Effector CD8-positive, alpha-beta T cell (primary cell): ENCODE measurements at places on chromosomes 2 and 18.

- no peak for DNase-seq
These were observed 17.3 kb downstream of the ACADL start for GRCh38 chr2:210207929-210208328.

- DNase-seq: no peak
These were observed 77.0 kb downstream of the PRKCE start for GRCh38 chr2:45728458-45728942.

- no peak for DNase-seq
These were observed 8.3 kb downstream of the CERKL start for GRCh38 chr2:181648478-181649155.

GRCh38 chr18:54387631-54388030, 29.9 kb downstream of the C18orf54 start:
- no peak for DNase-seq

GRCh38 chr2:44130441-44130840, 38.2 kb upstream of the PPM1B start:
- no peak for DNase-seq

GRCh38 chr2:212939777-212940531, 211.5 kb downstream of the IKZF2 start:
- DNase-seq: no peak

DNA sequence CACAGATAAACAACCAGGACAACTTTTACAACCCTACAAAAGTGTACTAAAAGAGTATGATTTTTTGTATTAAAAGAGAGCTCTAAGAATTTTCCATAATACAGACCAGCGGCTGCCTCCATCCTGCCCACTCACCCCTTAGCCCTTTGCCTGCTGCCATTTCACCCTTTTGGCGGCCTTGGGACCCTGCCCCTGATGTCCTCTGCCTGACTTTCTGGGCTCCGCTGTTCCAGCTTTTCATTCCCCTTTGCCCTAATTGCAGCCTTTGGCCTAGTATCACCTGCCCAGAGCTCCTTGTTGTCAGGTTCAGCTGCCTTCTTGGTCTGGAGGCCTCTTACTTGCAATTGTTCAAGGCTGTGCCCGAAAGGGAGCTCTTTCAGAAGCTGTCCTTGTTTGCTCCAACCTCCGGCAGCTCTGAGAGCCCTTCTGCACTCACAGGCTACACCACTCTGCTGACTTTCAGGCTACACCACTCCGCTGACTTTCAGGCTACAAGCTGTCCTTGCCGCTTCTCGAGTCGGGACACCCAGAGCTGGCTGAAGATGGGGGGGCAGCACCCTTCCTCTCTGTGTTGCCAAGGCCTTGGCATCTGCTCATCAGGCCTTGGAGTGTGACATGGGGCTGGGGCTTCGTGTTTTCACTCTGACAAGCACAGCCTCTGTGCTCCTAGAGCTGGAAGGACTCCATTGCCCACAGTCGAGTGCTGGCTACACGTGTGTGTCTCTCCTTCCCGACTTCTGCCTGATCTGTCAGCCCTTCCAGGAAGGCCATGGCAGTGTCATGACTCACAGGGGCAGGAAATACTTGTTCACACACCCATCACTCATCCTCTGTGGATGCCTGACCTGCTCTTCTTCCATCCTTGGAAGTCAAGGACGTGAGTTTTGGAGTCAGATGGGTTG, 43.1 kb upstream of the HDAC4 start:
- DNase-seq: no peak

- no peak for DNase-seq
These were observed 78.2 kb upstream of the SLC1A4 start for GRCh38 chr2:64910972-64911433.

- DNase-seq: no peak
These were observed 102.2 kb downstream of the PDE1A start for GRCh38 chr2:182324665-182325064.

- no peak for DNase-seq
These were observed 250.5 kb downstream of the HDAC4 start for GRCh38 chr2:239150125-239151011.

DNA sequence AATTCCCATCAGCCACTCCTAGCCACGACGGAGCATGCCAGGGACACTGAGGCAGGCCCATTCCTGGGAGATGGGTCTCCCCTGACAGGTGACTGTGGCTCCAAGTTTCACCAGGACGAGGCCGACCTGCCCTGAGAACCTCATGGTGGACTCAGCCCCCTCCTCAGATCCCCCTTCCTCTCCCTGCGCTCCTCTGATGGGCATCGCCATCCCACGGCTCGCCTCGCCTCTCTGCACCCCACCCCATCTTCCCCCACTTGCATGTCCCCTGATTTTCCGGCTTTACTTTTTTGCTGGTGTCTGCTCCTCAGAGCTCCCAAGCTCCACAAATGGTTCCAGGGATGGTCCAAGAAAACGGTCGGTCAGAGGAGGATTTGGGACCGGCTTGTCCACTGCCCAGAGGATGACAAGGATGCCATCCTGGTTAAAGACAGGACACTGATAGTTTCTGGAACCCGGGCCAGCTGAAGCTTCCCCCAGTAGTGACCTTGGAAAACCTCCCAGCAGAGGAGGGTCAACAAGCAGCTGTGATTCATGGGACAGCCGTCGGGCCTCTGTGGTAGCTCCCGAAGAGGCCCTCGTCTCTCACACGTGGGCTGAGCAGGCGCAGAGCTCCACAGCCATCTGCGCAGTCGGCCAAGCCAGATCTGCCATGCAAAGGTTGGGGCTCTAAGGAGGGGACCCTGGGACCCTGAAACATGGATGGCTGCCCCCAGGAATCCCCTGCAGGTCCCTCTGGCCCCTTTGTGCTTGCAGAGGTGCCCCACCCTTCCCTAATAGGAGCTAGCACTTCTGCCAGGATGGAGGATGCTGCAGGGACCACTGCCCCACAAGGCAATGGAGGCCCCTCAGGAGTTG, 87.8 kb upstream of the SLC66A3 start:
- no peak for DNase-seq

DNA sequence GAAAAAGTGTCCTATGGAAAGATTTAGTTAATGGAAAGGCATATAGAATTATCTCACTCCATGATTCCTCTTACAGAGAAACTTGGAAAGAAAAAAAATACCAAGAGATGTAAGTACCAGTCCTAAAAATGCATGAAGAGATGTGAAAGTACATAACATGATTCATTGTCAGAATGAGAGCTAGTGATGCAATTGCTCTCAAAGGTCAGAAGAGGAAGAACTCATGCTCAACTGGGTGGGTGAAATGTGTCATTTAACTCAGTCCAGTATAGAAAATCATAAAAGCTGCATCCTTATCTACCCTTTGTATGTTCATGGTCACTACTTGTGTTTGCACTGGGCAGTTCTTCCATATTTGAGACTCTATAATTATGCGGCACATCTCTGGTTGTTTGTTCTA, 300.0 kb upstream of the PIK3C3 start:
- no peak for DNase-seq

GRCh38 chr2:27754831-27755230, 16.7 kb upstream of the MRPL33 start:
- DNase-seq: no peak

DNA sequence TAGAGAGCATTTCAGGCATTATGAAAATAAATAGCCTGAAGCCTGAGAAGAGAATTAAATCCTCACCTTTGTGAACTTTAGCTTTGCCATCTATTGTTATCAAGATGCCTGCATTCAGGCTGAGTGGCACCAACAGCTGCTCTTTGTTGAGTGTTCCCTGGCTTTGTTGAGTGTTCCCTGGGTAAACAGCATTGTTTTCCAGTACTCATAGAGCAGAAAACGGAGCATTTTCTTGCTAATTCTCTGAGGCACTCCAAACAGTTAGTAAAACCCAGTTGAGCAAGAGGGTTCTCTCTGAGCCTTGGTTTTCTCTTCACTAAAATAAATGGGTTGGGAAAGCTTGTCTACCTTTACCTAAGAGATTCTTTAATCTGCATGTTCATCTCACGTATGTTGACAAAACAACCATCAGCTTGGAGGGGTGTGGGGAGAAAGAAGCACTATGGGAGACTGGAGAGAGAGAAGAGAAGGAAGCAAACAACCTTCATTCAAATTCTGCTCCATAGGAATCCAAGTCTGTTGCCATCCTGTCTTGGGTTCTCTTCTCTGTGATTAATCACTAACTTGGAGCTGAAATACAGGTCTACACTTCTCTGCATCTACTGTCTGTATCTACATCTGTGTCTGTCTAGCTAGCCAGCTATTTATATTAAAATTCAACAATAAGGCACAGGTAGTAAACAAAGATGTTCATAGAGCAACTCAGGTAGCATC, 567.0 kb upstream of the SOX11 start:
- DNase-seq: no peak

DNA sequence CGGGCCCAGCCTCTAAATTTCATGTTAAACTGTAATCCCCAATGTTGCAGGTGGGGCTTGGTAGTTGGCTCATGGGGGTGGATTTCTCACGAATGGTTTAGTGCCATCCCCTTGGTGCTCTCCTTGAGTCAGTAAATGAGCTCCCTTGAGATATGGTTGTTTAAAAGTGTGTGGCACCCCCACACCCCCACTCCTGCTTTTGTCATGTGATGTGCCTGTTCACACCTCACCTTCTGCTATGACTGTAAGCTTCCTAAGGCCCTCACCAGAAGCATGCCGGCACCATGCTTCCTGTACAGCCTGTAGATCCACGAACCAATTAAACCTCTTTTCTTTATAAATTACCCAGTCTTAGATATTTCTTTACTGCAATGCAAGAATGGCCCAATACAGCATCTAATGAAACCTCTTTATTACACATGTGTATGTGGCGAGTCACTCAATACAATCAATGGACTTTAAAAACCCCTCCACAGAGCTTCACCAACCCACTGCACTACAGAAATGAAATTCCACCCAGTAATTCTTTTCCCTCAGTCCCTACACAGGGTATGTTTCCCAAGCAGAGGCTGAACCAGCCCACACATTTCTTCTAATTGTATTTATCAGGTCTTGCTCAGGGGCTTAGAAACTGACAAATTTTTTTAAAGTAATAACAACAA, 47.3 kb downstream of the WDFY1 start:
- no peak for DNase-seq

- DNase-seq: no peak
These were observed 334.3 kb downstream of the CYP26B1 start for GRCh38 chr2:71813315-71813714.

- DNase-seq: no peak
These were observed 82.1 kb downstream of the UBR3 start for GRCh38 chr2:169909376-169909775.

DNA sequence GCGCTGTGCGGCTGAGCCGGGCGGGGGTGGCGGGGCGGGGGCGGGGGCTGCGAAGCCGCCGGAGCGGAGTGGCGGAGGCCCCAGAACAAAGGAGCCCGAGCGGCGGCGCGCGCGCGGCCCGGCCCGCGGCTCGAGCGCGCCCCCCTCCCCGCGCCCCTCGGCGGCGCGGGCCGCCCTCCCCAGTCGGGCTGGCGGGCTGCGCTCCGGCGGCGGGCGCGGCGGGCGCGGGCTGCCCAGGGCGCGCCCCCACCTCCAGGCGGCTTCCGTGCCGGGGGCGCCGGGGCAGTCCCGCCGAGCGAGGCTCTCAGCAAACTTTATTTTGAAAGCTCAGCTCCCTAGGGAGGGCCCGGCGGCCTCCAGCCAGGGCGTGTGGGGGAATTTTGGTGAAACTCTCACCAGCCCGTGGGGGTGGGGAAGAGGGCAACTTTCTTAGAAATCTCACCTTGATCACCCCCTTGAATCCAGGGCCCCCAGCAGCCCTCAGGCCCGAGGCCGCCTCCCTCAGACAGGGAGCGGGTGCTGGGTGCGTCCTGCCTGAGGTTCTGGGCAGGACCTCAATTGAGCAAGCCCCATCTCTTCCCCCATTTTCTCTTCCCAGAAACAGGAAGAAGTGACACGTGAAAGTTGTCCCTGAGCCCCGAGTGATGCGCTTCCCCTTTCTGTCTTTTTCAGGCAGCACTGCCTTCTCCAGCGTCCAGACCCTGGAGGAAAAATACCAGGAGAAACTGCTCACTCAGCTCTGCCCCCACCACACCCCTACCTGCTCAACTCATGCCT, 786 bp downstream of the TET3 start:
- DNase-seq: peak; percentile 43

GRCh38 chr2:217146956-217147355, 287.1 kb upstream of the TNP1 start:
- no peak for DNase-seq

DNA sequence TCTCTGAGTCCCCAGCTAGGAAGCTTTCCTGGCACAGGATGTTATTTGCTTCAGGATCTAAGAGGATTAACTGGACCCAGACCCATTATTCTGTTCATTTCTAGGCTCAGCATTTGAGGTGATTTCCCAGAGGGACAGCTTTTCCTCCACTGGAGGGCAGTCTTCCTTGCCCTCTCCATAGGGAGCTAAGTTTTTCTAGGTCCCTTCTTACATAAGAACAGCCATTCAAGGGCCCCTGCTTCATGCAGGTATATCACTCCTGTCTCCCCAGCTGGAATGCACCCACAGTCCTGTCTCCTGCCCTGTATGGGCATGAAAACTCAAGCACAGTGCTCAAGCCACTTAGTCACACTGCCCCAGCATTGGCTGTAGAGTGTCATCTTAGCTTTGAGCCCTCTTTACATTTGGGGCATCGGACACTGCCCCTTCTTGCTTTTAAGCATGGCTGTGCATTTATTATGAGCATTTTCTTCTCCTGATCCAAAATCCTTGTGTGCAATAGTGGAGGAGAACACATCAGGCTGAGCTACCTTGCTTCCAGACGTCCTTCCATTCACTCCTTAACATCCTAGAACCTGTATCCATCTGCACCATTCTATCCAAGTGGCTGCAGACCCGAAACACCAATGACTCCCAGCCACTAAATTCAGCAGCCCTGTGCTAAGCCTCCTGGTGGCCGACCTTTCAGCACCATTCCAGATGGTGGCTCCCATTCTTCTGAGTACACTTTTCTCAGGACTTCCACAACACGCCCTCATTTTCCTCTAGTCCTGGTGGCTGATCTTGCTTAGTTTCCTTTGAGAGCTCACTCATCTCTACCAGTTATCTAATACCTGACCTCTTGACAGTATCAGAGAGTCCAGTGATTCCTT, 80.0 kb downstream of the COPS8 start:
- no peak for DNase-seq

DNA sequence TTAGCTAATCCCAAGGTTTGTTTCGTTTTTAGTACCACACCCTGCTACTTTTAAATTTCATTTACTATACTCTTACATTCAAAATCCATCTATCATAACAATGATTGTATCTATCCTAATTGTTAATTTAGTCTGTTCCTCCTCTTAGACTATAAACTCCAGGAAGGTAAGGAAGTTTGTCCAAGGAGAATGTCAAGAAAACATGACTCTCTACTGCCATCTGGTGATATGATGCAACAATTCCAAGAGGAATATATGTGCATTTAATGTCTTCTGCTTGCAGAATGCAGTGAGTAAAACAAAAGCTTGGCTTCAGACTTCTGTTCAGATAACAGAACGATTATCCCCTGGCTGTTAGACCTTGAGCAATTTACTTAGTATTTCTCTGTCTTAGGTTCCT, 1267.1 kb downstream of the LRP1B start:
- DNase-seq: no peak

DNA sequence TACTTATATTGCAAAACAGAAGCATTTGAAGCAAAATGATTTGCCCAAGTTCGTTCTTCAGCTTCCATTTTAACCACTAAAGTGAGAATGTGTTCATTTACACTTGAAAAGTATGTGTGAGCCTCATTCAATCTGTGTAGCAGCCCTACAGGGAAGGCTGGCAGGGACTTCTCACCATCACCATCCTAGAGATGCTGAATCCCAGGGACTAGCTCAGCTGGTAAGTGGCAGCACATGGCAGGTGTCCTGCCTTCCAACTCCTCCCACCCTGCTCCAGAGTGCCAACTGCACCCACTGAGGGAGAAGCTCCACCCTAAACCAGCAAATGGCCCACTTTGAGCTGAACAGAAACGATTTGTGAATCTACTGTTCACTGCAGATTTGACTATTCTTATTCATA, 91.5 kb downstream of the EN1 start:
- no peak for DNase-seq

- no peak for DNase-seq
These were observed 132.8 kb downstream of the TPO start for GRCh38 chr2:1546023-1546591.
